ENCODE measurements at places on chromosomes 6 and 20.

DNA sequence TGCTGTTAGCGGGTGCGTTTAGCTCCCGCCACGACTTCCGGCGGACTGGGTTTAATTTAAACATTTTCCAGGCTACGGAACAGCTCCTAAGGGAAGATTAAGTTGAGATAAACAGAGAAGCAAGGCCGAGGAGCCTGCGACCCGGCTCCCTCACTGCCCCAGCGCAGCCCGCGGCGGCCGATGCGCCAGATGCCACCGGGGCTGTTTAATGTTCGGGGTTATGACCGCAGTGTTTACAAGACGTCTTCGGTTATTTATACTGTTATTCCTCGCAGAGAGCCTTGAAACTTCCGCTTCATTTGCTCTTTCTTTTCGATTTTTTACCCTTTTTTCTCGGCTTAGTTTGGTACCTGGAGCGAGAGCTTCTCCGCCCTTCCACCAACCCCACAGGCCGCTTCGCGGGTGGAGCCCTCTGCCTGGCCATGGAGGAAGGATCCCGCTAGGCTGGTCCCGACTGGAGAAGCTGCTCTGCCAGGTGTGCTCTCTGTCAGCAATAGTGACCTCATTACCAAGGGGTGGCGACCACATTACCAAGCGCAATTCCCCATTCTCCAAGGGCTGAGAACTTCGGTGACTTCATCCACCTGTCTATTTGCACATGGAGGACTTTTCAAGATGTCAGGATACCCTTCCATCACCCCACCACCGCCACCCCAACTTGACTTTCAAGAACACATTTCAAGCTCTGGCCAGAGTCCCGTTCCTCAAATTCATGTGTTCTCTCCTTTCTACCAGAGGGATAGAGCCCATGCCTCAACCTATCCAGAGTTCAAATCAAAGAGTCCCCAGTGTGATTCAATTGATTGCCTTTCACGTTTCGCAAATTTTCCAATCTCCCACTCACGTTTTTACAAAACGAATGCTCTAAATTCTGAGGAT, 4.1 kb downstream of the TCF21 start:
- no peak for DNase-seq

DNA sequence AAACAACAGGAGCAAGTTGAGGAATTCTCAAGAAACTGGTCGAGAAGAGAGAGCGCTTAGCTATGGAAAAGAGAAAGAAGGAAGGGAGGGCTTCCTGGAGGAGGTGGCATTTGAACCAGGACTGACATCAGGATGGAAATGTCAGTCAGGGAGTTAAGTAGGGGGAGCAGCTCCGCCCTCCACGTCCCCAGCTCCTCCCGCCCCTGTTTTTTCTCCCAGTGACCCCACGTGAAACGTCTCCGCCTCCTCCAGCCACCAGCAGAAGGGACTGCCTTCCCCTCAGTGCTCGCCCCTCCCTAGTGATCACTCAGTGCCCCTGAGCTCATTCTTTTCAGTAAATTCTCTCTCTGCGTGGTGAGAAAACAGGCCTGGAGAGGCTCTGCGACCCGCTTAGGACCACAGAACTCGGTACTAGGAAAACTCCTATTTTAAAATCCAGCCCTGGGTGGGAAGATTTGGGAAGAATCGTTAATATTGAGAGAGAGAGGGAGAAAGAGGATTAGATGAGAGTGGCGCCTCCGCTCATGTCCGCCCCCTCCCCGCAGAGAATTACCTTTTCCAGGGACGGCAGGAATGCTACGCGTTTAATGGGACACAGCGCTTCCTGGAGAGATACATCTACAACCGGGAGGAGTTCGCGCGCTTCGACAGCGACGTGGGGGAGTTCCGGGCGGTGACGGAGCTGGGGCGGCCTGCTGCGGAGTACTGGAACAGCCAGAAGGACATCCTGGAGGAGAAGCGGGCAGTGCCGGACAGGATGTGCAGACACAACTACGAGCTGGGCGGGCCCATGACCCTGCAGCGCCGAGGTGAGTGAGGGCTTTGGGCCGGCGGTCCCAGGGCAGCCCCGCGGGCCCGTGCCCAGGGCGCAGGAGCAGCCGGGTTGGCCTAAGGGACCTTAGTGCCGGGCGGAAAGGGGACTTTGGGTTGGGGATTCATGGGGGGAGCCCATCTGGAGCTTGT, 4.6 kb downstream of the HLA-DPB1 start:
- peak; percentile 68 for DNase-seq

GRCh38 chr20:40134176-40134575, 554.9 kb downstream of the MAFB start:
- DNase-seq = no peak

DNA sequence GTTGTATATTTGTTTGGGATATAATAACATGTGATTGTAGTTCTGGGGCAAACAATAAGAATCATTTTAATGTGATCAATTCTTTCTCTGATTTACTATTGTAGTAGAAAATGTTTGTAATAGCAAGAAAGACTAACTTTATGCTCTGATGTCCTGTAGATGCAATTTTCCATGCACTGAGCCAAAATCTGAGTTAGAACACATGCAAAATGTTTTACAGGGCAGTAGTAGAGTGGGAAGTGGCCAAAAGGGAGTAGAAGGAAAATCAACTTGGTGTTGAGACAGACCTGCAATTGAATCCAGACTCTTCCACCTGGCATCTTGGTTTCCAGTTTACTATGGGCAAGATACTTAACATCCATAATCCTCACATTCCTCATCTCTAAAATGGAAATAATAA, 93.5 kb upstream of the BMP5 start:
- no peak for DNase-seq

DNA sequence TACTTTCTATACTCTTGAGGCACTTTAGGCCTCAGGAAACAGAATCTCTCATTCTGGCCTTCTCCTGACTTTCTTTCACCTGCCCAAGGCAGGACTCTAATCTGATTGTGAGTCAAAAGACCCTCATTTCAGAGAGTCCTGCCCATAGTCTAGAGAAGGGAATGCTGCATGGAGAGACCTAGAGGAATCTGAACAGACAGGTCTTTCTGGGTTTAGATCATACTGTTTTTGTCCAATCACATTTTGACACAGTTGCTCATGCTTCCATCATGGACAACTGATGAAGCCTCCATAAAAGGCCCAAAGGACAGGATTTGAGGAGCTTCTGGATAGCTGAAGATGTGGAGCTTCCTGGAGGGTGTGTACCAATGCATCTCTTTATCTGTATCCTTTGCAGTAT, 48.1 kb upstream of the BTBD3 start:
- DNase-seq = no peak

DNA sequence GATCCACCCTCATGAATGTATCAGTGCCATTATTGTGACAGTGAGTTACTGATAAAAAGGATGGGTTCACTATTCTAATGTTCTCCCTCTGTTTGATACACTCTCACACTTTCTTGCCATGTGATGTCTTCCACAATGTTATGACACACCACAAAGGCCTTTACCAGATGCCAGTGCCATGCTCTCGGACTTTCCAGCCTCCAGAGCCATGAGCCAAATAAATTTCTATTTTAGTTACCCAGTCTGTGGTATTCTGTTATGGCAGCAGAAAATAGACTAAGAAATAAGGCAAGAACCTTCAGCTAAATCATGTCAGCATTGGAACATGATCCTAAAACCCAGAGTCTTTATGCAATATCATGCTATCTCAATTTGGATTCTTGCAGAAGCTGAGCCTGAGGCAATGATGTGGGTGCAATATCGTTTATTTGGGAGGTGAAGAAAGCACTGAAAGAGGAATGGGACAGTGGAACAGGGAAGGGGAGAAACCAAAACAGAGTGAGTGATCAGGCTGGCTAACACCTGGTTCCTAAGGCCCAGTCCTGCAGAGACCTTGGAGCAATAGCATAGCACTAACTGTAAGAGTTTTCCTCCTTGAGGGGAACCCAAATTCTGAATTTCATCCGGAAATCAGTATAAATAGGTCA, 130.4 kb upstream of the LRFN2 start:
- no peak for DNase-seq

DNA sequence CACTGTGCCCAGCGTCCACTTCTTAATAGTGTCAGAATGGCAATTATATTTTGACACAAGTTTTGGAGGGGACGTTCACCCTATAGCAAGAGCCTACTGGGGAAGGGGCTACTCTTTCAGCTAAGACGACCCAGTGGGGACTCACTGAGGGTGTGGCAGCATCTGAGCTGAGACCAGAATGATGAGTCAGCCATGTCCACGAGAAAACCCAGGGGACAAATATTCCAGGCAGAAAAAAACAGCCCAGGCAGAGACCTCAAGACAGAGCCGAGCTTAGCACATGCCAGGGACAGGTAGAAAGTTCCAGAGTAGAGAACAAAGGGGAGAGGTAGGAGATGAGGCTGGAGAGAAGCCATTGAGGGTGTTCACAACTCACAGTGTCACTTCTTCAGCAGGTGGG, 11.2 kb downstream of the CNBD2 start:
- DNase-seq = peak; percentile 18

- DNase-seq = peak; percentile 72
Observed at GRCh38 chr20:4067600-4068261, 52.4 kb upstream of the RNF24 start.

GRCh38 chr6:52500238-52501129, 76.4 kb downstream of the TRAM2 start:
- no peak for DNase-seq

DNA sequence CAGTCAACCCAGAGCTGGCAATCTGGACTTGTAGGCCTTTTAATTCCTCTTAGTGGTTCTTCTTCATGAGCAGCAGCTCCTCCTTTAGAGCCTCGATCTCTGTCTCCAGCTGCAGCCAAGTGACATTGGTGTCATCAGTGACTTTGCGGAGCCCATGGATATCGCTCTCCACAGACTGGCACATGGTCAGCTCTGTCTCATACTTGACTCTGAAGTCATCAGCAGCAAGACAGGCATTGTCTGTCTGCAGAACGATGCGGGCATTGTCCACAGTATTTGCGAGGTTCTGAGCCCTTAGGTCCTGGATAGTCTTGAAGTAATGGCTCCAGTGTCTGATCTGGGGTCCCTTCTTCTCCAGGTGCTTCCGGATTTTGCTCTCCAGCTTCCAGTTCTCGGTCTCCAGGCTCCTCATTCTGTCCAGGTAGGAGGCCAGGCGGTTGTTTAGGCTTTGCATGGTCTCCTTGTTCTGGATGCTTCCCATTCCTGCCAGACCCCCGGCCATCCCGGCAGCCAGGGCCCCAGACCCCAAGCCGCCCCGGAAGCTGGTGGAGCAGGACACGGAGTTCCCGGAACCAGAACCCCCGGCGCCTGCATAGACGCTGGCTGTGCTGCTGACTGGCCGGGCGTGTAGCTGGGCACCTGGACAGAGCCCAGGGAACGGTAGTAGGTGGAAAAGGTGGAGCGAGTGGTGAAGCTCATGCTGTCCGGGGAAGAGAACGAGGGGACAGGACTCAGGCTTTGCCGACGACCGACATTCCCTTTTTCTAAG, 15.1 kb downstream of the RFPL4B start:
- DNase-seq = no peak

DNA sequence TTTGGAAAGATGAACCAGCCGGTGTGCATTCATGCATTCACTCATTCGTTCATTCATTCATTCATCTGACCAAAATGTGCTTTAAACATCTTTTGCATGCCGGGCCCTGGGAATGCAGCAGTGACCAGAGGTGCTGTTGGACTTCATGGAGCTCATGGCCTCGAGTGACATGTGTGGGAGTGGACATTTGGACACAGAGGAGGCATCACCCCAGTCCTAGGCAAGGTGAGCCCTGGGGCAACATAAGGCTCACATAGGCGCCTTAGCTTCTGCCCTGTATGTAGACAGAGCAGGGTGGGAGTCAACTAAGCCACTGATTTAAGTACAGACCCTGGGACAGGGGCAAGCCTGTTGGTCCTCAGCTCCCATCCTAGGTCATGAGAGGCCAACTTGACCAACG, 71.6 kb downstream of the STK35 start:
- no peak for DNase-seq

DNA sequence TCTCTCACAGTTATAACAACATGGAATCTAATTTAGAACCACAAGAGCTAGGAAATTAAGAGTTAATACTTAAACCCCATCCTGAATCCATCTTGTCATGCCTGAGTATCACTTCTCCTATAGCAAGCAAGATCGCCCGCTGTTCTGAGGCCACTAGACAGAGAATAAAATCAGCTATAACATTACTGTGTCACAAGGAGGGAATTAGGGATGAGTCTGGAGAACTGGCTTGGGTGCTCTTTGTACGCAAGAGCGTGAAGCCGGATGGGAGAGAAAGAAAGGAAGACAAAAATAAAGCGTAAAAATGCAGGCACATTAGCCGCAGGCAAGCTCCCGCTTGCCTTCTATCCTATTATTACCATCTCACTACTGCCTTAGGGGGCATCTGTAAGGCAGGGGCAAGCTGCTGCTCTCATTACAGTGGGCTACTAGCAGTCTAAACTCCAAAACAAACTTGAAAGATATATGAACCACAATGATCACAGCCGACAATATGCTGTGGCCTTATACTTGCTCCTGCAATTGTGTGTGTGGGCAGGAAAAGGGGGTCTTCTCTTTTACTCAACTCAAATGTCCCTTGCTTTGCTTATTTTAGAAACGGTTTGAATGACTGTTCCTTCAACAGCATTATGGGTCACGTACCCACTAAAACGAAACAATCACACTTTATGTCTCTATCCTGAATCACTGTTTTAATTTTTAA, 81.9 kb downstream of the GJA10 start:
- DNase-seq = no peak

- DNase-seq = peak; percentile 17
Observed at GRCh38 chr20:38870733-38871559, 55.3 kb upstream of the FAM83D start.

DNA sequence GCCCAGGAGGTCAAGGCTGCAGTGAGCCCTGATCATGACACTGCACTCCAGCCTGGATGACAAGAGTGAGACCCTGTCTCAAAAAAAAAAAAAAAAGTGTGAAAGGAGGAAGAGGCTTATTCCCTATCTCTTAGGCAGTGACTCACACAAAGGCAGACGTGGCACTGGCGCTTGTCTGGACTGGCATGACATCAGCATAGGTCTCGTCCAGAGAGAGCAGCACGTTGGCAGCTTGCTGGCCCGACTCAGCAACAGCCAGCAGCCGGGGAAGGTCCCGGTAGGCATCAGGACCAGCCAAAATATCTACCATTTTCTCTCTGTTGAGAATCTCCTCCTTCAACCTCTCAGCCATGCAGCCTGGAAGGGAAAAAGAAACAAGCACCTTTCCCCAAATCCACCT, 14.1 kb downstream of the CDK5RAP1 start:
- no peak for DNase-seq

DNA sequence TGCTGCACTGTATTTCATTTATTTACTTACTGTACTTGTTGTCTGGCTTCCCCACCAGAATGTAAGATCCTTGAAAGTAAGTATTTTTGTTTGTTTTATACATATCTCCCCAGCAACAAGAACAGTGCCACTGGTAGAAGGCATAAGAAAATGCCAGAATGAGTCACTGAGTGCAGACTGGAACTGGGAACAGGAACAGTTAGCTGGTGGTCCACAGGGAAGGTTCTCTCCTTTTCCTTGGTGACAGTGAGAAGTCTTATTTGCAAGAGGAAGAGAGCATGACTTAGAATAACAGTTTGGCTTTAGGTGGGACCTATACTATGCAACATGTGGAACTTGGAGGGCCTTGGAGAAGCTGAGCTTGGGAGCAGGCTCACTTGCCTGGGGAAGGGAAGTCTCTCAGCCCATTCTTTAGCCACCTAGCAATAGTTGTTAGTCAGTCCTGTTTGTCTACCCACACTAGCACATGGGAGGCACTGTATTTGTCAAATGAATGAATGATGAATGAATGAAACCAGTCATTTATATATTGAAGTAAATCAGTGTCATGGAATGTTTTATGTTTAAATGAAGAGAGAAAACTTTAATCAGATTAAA, 203.5 kb downstream of the KCNQ5 start:
- peak; percentile 48 for DNase-seq

Data from AG08395 (cell line).